Renal pelvis (tissue), 12 donors: ENCODE measurements at places on chromosomes 3 and 15.

DNA sequence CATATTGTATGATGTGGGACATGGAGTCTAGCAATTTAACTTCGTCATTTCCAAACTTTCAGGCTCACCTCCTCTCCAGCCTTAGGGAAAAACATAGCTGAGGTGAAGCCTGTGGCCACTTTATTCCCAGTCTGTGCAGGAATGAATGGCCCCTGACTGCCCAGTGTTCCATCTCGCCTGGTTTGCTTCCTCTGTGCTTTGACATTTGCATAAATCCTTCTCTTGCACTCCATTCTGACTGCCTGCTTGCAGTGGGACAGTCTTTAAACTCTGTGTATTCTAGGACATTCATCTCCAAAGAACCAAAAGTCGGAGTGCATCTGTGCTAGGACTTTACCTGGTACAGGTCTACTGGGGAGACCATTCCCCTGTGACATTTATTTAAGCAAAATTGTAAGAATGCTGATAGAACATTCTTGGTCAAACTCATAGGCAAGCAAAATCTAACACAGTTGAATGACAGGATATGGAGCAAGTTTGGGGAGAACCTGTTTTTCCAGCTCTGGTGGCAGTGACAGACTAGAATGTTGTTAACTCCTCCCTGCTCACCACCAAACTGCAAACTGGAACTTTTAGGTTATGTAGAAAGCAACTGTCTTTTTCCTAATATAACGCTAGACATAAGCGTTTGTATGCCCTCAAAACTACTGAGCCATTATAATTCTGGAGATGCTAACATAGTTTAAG, 22.1 kb downstream of the TMED3 start:
- DNase-seq: peak; percentile 19

- DNase-seq: peak; percentile 61
These were observed 19.8 kb upstream of the CELF6 start for GRCh38 chr15:72339777-72340177.

- no peak for DNase-seq
These were observed 10.3 kb downstream of the GPR156 start for GRCh38 chr3:120274739-120275167.

- no peak for DNase-seq
These were observed 80.1 kb upstream of the HERC1 start for GRCh38 chr15:63913786-63914315.

DNA sequence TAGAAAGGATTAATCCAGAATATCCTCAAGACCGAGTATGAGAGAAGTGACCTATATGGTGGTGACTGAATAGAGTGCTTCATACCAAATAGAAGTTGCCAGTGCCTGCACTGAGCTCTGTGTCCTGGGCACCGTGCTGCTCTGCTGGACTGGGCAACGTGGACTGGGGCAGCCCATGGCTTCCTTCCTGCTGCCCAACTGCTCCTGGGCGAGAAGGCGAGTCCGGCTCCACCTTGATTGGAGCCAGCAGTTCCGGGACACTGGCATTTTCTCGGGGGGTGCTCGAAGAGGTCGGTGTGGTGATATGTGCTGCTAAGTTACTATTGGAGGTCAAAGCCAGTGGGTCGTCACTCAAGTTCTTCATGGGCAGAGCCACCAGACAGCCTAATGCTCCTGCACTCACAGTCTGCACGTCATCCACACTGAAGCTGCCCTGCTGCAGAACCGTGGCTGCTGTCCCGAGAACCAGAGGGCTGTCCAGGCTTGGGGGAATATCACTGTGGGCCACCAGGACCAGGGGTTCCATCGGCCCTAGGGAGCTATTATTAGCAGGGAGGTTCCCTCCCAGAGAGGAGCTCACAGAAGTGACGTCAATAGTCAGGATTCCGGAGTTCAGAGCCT, 14.1 kb downstream of the ZXDC start:
- no peak for DNase-seq

- no peak for DNase-seq
These were observed 199.6 kb downstream of the FHIT start for GRCh38 chr3:61051666-61052065.

- DNase-seq: no peak
These were observed 30.2 kb upstream of the LCTL start for GRCh38 chr15:66595931-66596545.
